ENCODE measurements at places on chromosomes 1 and 21.

DNA sequence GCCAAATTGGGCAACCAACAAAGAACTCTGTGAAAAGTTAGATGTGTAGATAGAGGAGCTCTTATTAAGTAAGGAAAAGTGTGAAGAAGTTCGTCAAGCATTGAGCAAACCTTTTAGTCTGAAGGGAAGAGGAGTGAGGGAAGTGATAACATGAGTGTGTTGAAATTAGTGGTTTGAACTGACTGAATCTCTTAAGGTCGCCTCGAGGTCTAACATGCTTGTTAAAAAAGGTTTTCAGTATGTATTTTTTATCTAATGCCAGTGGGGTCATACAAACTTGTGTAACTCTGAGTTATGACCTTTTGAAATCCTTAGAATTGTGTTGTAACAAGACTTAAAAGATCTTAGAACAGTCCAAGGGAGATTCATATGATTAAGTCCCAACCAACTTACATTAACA is 34.1 kb downstream of the SOAT1 start:
- no peak for DNase-seq

GRCh38 chr1:234893725-234894630 is 234.7 kb downstream of the TOMM20 start:
- DNase-seq: no peak

DNA sequence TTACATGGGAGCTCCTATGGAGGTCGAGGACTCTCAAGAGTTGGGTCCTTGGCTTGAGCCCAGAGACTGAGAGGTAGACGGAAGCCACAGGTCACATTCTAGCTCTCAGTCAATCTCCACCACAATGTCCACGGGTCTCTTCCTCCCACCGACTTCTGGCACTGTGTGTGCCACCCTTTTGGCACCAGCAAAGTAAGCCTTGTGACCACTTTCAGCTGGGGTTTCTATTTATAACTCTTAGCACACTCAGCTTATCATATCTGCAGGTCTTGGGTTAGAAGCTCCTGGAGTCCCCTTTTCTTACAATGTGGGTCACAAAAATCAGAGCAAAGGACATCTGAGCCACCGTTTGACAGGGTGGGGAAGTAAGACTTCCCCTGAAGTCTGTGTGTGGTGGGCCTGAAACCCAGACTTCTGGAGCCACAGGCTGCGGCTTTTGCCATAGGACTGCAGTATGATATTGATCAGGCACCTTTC is 28.3 kb downstream of the NCMAP start:
- no peak for DNase-seq

- no peak for DNase-seq
Measured at GRCh38 chr1:67674260-67675011, 10.6 kb upstream of the GADD45A start.

- DNase-seq: no peak
Measured at GRCh38 chr1:24724345-24725208, 20.7 kb upstream of the CLIC4 start.

DNA sequence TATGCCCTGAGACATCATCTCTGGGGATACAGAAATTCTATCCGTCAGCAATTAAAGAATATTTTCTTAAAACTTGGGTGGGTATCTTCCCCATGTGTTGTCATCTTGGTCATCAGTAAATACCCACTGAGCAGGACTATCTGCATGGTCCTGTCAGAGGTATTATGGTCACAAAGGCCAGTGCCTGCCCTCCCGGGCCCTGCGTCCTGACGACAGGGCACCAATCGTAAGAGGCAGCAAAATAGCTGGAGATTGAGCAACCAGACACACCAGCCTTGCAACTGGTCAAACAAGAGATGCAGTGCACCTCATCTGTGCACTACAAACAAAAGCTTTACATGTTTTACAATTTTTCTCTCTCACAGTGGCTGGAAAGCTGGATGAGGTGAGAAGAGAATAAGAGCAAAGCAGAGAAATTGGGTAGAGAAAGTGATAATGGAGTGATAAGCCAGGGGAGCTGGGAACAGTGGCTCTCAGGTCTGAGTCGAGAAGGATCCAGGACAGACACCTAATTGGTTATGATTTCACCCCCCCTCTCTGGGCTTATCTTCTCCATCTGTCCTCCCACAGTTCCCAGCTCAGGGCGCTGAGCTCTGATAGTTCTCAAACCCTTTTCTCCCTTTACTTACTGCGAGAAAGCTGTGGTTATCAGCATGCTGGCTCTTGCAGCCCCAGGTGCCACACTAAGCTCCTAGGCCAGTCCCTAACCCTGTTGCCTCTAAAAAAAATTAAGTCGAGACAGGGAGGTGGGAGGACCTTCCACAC is 8.8 kb upstream of the SRP9 start:
- no peak for DNase-seq

- DNase-seq: no peak
Measured at GRCh38 chr1:157096881-157097280, 2.7 kb downstream of the ETV3L start.

GRCh38 chr1:47598357-47598756 is 160.5 kb downstream of the FOXD2 start:
- DNase-seq: no peak

- DNase-seq: no peak
Measured at GRCh38 chr1:109719337-109719837, 7.3 kb downstream of the GSTM5 start.

- no peak for DNase-seq
Measured at GRCh38 chr1:230327892-230328284, 98.2 kb downstream of the PGBD5 start.

DNA sequence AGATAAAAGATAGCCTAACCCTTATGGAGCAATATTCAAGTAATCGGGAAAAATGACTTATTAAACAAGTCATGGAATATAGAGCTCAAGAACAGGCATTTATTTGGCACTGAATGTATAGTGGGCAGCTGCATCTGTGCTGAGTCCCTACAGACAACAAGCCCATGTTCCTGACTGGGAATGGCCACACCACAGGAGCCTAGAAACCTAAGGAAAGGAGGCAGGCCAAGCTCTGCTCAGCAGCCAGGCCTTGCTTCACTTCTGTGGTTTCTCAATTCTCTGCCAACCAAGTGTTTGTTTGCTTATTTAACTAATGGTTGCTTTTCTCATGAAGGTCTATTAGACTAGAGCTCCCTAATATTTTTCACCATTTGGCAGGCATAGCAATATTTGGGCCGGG is 21.5 kb downstream of the AK2 start:
- no peak for DNase-seq

DNA sequence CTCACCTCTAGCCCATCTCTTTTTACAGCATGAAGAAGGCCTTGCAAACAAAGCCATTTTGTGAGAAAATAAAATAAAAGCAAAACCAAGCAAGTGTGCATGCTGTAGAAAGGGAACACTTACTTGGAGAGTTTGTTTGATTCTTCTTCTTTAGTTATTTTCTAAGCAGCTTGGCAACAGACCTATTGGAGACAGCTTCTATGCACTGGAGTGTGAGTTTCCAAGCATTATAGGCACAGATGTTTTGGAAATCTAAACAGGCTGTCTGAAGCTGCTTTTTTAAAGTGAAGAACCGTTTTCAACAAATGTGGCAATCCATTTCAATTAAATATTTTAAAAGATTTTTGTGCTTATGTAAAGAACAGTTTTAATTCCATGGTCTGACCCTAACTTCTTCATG is 76.6 kb downstream of the NGF start:
- no peak for DNase-seq

GRCh38 chr1:70415882-70416281 is 4.8 kb downstream of the CTH start:
- no peak for DNase-seq

- DNase-seq: no peak
Measured at GRCh38 chr1:32919811-32920733, 18.9 kb upstream of the TMEM54 start.

DNA sequence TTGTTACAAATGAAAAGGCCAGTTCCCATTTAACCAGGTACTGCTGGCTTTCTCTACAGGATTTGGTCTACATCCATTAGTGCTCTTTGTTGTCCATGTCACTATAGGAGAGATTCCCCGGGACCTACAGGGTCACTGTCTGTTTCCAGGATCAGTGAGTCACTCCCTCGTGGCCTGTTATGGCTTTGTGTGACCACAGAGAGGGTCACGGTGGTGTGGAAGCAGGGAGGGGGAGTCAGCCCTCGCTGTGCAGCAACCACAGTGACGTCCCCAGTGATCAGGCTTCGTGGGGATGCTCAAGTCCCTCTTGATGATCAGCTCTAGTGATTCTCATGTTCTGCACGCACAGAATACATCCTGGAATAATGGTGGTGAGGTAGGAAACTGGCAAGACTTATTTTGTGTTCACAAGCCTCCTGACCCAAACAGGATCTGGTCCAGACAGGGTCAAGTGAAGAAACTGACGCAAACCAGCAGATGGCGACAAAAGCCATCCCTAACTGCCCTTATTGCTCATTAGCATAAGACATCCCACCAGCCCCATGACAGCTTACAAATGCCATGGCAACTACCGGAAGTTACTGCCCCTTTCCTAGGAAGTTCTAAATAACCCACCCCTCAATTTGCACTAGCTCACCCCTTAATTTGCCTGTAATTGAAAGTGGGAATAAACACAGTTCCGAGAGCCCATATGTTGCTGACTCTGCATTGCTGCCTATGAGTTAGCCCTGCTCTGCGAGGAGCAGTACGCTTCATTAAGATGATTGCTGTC is 98.5 kb downstream of the DISC1 start:
- DNase-seq: no peak

- DNase-seq: no peak
Measured at GRCh38 chr1:28516518-28516956, 10.7 kb downstream of the RCC1 start.
